ENCODE measurements at places on chromosomes 5 and 9.
A peak's percentile ranks its signal among the peaks of the same experiment; 100 is the strongest.

DNA sequence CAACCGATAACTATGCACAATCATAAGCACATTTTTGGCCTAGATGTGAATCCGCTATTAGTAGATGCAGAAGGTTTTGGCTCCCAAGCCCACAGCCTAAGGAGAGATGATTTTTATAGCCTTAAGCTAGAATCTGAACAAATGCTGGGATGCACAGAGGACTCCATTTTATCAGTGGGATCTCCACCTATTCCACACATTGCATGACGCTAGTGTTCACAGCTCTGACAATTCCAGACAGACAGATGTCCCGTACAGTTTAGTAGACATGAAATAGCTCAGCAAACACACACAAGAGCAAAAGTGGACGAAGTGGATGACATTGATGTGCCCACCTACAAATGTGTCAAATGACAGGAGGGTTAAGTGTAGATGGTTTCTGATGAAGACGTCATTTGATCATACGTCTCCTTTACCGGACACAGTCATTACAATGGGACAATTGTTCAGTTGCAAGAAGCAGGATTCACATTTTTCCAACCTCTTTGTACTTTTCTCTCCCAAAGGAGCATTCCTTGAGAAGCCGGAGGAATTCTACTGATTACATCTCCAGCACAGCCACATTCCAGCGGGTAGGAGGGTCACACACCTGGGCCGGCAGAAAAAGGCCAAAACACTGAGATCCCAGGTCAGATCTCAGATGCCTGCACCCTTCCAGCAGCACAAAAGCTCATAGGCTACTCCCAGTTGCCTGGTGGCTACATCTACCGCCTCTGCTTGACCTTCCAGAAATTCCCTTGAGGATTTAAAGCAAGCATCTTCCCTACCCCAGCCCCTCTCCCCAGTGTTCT lies 202.4 kb downstream of the SLIT3 start:
- no peak for DNase-seq
- H3K4me3 ChIP-seq, result no peak overlapping the region
- H3K4me1 ChIP-seq, result no peaks in the 10 kb centered on the region
- H3K27ac ChIP-seq, result no peak overlapping the region
- H3K36me3 ChIP-seq, result no peaks in the 10 kb centered on the region

- DNase-seq, result no peak
- no peaks in the 10 kb centered on the region for H3K36me3 ChIP-seq
- no peaks in the 10 kb centered on the region for H3K27me3 ChIP-seq
- H3K27ac ChIP-seq, result no peak overlapping the region
Measured at GRCh38 chr9:86413971-86414880, 60.0 kb upstream of the TUT7 start.

- peak; percentile 8 for DNase-seq
- H3K36me3 ChIP-seq, result no peaks in the 10 kb centered on the region
- H3K27me3 ChIP-seq, result no peaks in the 10 kb centered on the region
Measured at GRCh38 chr5:41695920-41696582, 174.2 kb downstream of the OXCT1 start.

GRCh38 chr9:89768051-89768450 lies 163.2 kb downstream of the GADD45G start:
- no peaks in the 10 kb centered on the region for H3K27me3 ChIP-seq
- no peak for DNase-seq
- H3K4me1 ChIP-seq, result no peaks in the 10 kb centered on the region
- no peaks in the 10 kb centered on the region for H3K36me3 ChIP-seq
- H3K4me3 ChIP-seq, result no peak overlapping the region

DNA sequence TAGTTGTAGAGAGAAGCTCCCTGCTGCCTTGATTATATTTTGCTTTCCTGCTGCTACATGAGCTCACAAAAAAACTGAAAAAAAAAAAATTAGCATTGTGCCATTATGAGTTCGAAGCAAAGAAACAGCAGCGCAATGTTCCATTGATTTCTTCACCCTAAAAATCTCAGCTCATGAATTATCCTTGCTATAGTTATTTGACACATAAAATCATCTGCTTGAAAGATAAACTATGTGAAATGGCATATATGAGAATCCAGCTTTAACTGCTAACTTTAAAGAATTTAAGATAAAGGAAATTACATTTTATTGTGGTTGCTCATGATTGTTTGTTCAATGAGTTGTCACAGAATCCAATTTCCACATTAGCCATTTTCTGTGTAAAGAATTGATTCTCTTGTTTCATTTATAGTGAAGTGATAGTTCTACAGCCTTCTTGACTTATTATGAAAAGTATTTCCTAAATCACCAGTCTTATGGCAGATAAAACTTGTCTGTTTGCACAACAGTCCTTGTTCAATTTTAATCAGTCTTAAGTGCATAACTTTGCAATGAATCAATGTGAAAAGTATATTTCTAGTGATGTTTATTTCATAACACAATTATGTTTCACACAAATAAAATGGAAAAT lies 1275.0 kb upstream of the CDH9 start:
- no peaks in the 10 kb centered on the region for H3K27me3 ChIP-seq
- no peaks in the 10 kb centered on the region for H3K36me3 ChIP-seq
- H3K27ac ChIP-seq, result no peak overlapping the region
- H3K4me3 ChIP-seq, result no peak overlapping the region
- peaks cover 2% of the 10 kb centered on the region for H3K4me1 ChIP-seq
- DNase-seq, result no peak

DNA sequence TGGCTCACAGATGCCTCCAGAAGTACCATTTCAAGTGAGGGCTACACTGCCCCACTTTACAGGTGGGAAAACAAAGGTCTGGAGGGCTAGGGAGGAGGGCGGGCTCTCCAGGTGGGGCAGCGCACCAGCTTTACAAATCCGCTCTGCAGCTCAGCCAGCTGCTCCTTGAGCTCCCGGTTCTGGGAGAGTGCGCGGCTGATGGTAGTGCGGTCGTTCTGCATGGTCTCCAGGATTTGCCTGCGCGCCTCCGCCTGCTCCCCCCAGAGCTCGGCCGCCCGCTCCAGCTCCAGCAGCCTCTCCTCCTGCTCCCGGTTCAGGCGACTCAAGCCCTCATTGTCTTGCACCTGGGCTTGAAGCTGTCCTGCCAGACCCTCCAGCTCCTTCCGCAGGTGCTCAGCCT lies 15.5 kb downstream of the GOLGA2 start:
- no peak overlapping the region for H3K4me3 ChIP-seq
- H3K27me3 ChIP-seq, result no peaks in the 10 kb centered on the region
- H3K36me3 ChIP-seq, result peaks cover 50% of the 10 kb centered on the region
- H3K4me1 ChIP-seq, result no peaks in the 10 kb centered on the region
- DNase-seq, result no peak

- H3K4me3 ChIP-seq, result no peak overlapping the region
- H3K36me3 ChIP-seq, result no peaks in the 10 kb centered on the region
- no peak overlapping the region for H3K27ac ChIP-seq
- H3K27me3 ChIP-seq, result no peaks in the 10 kb centered on the region
Measured at GRCh38 chr9:82993856-82994605, 68.9 kb downstream of the RASEF start.

- H3K4me3 ChIP-seq, result no peak overlapping the region
- H3K36me3 ChIP-seq, result peaks cover 49% of the 10 kb centered on the region
- DNase-seq, result no peak
- no peak overlapping the region for H3K27ac ChIP-seq
Measured at GRCh38 chr5:113524927-113525326, 11.4 kb downstream of the YTHDC2 start.

DNA sequence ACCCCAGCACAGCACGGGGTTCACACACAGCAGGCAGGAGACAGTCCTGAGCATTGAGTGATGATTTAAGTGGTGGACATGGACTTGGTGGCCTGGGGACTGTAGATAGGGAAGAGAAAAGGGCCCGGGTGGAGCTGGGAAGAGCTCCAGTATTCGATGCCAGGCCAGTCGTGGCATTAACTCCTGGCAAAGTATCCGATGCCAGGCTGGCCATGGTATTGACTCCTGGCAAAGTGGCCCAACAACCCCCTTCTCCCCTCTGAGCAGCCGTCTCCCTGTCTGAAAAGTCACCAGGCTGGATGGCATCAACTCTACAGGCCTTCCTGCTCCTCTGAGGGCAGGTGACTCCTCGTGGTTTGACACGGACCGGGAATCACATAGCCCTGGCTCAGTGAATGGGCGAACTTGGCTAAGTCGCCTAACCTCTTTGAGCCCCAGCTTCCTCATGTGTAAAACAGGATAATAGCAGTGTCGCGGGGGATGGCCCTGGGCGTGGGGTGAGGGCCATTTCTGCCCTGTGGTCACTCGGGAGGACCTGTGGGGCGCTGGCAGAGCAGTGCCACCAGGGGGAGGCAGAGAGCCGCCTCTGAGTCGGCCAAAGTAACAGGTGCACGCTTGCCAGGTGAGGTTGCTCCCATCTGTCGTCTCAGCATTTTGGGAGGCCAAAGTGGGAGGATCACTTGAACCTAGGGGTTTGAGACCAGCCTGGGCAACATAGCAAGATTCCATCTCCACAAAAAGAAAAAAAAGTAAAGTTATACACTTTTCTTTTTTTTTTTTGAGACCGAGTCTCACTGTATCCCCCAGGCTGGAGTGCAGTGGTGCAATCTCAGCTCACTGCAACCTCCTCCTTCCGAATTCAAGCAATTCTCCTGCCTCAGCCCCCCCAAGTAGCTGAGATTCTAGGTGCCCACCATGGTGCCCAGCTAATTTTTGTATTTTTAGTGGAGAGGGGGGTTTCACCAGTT lies 5.7 kb upstream of the SEC16A start:
- no peaks in the 10 kb centered on the region for H3K36me3 ChIP-seq
- peak; percentile 56 for DNase-seq
- peaks cover 20% of the 10 kb centered on the region for H3K4me1 ChIP-seq

DNA sequence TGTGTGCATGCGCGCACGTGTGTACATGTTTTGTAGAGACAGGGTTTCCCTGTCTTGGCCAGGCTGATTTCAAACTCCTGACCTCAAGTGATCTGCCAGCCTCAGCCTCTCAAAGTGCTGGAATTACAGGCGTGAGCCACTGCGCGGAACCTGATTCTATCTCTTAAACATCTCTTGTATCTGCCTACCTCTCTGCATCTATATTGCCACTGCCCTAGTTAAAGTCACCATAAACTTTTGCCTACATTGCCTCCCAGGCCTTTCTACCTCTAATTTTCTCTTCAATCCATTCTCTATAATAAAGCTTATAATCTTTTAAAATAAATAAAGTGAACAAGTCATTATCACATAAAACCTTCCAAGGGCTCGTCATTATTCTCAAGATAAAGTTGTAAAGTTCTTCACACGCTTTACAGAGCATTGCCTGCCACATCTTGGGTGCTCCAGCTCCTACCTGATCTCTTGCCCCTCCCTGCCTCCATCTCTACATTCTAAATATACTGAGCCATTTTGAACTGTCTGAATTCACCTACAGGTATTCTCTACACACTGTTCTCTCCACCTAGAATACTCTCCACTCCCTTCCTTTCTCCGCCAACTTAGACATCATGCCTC lies 15.0 kb downstream of the TRPM6 start:
- no peaks in the 10 kb centered on the region for H3K36me3 ChIP-seq
- no peaks in the 10 kb centered on the region for H3K4me1 ChIP-seq
- peaks cover 10% of the 10 kb centered on the region for H3K27me3 ChIP-seq
- no peak overlapping the region for H3K27ac ChIP-seq
- H3K4me3 ChIP-seq, result no peak overlapping the region

DNA sequence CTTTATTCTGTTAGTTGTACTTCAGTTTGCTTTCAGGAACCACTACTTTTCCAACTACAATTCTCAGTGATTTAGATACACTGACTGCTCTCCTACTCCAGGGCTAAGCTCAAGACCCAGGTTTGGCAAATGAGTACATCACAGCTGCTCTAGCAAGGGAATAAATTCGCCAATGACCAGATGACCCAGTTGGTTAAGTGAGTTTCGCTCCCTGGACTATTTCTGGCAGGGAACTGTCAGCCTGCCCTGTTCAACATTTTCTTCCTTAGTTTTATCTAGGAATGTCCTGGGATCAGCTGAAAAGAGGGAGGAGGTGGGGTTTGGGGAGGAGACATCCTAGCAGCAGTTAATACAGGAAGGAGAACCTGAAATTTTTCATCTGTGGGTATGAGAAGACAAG lies 6.4 kb upstream of the STARD4 start:
- no peaks in the 10 kb centered on the region for H3K27me3 ChIP-seq
- no peak overlapping the region for H3K4me3 ChIP-seq
- DNase-seq, result no peak
- peaks cover 7% of the 10 kb centered on the region for H3K4me1 ChIP-seq
- no peaks in the 10 kb centered on the region for H3K36me3 ChIP-seq
- no peak overlapping the region for H3K27ac ChIP-seq
